ENCODE measurements at places on chromosomes 1 and 21.

DNA sequence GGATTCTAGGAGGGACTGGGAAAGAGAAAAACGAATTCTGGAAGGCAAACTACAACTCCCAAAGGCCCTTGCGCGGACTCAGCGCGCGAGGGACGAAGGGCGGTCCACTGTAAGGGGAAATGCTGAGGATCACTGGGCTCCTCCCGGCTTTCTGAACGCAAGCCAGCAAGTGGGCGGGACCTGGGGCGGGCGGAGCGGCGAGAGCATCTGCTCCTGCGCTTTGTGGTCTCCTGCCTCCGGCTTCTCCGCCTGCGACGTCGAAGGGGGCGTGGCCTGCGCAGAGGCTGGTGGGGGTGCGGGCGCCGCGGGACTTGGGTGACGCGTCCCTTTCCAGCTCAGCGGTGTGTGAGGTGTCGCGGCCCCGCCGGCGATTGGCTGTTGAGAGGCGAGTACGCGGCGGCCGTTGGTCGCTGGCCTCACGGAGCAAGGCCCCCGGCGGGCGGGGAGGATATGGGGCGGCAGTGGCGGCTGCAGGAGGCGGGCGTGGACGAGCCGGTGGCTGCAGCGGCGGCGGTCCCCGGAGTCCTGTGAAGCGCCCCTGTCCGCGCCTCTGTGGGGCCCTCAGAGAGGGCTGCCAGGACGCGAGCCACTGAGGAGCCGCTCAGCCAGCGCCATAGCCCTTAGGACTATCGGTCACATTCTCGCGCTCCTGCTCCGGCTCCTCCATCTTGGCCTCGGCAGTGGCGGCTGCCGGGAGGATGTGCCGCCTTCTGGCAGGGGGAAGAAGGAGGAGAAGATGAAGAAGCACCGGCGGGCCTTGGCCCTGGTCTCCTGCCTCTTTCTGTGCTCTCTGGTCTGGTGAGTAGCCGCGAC lies at the start of gene SUCO:
Gene SUCO (plus strand): TSS at position 451 of the 813 bp plus-strand sequence. CDS start 286 bp downstream, at position 737.
- DNase-seq: peak; percentile 100

- no peak for DNase-seq
Measured at GRCh38 chr1:54987919-54988705, 7.7 kb downstream of the TMEM61 start.

DNA sequence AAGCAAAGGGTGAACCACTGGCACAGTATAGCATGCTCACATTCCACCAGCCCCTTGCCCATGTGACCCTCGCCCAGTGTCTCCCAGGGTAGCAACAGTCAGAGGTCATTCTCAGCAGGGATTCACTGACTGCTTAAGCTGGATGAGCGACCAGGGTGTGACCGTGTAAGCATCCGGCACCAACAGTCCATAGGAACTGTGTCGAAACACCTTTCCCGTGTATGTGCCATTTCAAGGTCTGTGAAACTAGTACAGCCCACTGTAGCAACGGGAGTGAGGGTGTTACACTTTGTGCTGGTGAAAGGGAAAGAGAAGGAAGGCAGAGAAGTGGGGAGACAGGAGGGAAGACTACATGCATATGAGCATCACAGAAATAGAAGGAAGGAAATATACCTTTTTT lies 10.8 kb downstream of the PIK3C2B start:
- no peak for DNase-seq

DNA sequence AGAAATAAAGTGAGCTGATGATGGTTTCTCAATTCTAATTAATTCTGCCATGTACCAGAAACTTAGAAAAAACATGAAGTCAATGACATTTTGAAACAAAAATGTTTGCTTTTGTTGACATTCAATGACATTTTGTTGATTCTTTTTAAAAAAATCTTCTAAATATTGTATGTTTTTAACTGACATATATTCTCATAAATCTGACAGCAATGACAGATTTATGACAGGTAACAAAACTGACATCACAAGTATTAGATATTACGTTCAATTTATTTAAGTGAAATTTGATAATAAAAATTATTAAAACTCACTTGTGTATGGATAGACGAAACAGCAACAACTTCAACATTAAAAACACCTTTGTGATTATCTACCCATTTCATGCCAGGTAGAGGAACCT lies 36.0 kb upstream of the ANGPTL3 start:
- DNase-seq: no peak

GRCh38 chr1:243490748-243491686 lies 235.2 kb downstream of the SDCCAG8 start:
- no peak for DNase-seq

DNA sequence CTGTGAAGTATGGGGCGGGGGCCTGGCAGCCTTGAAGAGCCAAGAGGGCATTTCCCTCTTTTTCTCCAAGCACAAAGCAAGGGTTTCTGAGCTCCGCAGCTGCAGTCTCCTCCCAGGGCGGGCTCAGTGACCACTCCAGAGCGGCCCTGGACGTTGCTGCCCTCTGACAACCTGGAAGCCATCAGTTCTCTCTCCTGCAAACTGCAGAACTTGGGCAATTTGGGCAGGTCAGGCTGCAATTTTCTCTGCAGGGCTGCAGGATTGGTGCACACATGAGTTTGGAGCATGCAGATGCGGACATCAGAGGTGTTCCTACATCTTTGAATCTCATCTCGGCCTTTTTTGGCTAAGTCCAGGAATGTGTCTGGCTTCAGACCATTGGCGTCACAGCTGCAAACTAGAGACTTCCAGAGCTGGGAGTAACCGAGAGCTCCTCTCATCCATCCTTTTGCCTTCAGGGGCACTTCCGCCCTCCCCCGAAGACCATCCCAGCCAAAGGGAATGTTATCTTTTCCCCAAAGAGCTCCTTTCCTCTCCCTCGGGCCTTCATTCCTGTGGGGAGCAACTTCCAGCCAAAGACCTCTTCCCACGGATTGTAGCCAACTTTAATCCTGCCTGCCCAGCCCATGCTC lies 139.6 kb upstream of the WNT4 start:
- peak; percentile 36 for DNase-seq

- DNase-seq: no peak
Measured at GRCh38 chr21:37582590-37582989, 216.0 kb downstream of the DYRK1A start.

- DNase-seq: no peak
Measured at GRCh38 chr1:87993051-87993450, 664.4 kb downstream of the LMO4 start.

- no peak for DNase-seq
Measured at GRCh38 chr1:216483672-216484401, 60.6 kb upstream of the USH2A start.

DNA sequence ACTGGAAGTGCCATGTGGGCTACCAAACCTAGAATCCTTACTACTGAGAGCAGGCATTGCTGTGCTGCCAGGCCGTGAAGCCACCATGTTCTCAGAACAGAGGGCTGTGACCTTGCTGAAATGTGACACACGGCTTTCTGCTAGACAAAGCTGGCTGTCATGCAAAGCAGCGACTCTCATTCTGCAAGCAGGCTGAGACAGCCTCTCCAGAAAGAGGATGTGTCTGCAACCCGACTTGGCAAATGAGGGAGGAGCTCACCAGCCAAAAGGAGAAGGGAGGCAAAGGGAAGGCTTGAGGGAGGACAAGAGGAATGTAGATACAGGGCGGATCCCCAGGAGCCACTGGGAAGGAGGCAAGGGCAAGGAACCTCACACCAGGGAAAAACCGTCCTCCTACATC lies 85.7 kb upstream of the KRTAP19-8 start:
- no peak for DNase-seq

- DNase-seq: no peak
Measured at GRCh38 chr1:168430321-168430720, 113.5 kb downstream of the XCL2 start.

DNA sequence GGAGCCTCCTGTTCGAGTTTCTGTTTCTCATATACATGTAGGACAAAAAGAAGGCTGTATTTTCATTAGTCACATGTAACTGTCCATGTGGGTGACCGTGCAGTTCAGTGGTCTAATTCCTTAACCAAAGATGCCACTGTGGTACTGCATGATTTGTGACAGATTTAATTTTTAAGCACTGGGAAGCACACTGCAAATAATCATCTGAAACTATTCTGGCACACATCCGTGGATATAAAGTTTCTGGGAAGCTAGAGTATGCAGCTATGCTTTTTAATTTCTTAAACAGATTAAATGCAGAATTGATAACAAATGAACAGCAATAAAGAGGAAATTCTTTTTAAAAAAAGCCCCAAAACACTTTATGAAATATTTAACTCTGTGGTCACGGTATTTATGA lies 254.8 kb downstream of the LMO4 start:
- no peak for DNase-seq

DNA sequence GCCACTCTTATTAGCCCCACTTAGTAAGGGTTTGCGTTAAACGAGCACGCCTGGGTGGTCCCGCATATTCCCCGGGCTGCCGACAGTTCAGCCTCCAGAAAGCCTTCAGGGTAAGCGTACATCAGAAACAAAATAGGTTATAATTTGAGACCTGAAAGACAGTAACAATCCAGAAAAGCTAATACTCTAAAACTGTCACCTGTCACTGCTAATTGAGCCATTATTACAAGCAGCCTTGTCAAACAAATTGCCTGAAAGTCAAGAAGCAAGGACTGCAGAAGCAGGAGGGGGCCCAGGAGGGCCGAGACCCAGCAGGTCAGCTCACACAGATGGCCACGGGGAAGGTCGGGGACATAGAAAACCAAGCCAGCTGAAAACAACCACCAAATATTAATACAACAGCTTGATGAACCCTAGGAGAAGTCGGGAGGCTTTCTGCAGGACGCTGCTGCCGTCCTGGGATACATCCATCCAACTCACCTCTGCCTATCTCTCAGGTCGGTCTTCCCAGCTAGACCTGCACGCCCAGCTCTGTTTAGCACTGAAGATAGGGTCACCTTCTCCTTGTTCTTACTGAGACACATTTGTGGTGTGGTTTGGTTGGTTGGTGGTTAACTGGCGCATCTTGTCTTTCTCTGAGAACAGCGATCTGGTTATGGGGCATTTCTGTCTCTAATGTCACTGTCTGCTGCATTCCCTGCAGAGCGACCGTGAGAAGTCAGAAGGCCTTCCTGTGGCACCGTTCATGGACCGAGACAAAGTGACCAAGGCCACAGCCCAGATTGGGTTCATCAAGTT lies 110.8 kb downstream of the WDR4 start:
- DNase-seq: no peak

- peak; percentile 79 for DNase-seq
Measured at GRCh38 chr1:39086865-39087409, 60.8 kb downstream of the NDUFS5 start.

DNA sequence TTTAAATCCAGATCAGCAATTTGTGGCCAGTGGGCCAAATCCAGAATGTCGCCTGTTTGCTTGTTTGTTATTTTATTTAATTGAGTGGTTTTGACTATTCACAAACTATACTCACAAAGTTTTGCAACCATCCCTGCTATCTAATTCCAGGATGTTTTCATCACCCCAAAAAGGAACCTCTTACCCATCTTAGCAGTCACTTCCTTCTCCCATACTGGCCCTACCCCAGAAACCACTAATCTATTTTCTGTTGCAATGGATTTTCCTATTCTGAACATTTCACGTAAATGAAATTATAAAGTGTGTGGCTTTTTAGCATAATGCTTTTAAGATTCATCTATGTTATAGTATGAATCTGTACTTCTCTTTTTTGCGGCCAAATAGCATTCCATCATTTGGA lies 41.3 kb downstream of the WDTC1 start:
- DNase-seq: no peak

DNA sequence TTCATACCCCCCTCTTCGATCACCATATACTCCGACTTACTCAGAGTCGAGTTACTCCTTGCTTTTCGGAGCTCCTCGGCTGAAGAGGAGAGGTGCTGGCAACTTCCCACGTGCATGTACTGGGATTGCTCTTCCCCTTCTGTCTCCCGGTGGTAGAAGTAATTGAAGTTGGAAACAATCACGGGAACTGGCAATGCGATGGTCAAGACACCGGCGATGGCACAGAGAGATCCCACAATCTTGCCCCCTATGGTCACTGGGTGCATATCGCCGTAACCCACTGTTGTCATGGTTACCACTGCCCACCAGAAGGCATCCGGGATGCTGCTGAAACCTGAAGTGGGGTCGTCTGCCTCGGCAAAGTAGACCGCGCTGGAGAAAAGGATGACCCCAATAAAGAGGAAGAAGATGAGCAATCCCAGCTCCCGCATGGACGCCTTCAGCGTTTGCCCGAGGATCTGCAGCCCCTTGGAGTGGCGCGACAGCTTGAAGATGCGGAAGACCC lies 1.5 kb downstream of the KCNA3 start:
- DNase-seq: no peak

Data from left hindlimb (tissue), 1 donor.